ENCODE measurements at places on chromosomes 11 and 22. TPM values are rescaled to one million over a fixed set of nuclear protein-coding genes. Genes with fewer than 3 reads are reported as not detected.

Gene SERPING1
- 8.2 TPM for total RNA-seq

Gene BAIAP2L2
- total RNA-seq: 1.1 TPM

Gene HTR3B
- not detected for total RNA-seq

Gene SCYL1
- 110 TPM for total RNA-seq

Gene MUC5AC
- total RNA-seq: not detected

Gene HEPN1
- not detected for total RNA-seq

Gene CHADL
- 0.12 TPM for total RNA-seq

Gene PHF5A
- 59.8 TPM for total RNA-seq

Gene TRIM22
- total RNA-seq: 161 TPM

Gene SIK3
- total RNA-seq: 12.4 TPM

Gene VSIG10L2
- total RNA-seq: not detected

Gene MUC5B
- not detected for total RNA-seq

Gene BTBD18
- total RNA-seq: not detected

Gene CHRM1
- not detected for total RNA-seq

Gene RHOD
- total RNA-seq: 19.6 TPM

Gene CD3E
- not detected for total RNA-seq

Gene IL18
- 0.08 TPM for total RNA-seq
